Umbilical cord (tissue), 2 donors: ENCODE measurements at places on chromosomes 6 and 20. TPM values are rescaled to one million over a fixed set of nuclear protein-coding genes. Genes with fewer than 3 reads are reported as not detected.

DNA sequence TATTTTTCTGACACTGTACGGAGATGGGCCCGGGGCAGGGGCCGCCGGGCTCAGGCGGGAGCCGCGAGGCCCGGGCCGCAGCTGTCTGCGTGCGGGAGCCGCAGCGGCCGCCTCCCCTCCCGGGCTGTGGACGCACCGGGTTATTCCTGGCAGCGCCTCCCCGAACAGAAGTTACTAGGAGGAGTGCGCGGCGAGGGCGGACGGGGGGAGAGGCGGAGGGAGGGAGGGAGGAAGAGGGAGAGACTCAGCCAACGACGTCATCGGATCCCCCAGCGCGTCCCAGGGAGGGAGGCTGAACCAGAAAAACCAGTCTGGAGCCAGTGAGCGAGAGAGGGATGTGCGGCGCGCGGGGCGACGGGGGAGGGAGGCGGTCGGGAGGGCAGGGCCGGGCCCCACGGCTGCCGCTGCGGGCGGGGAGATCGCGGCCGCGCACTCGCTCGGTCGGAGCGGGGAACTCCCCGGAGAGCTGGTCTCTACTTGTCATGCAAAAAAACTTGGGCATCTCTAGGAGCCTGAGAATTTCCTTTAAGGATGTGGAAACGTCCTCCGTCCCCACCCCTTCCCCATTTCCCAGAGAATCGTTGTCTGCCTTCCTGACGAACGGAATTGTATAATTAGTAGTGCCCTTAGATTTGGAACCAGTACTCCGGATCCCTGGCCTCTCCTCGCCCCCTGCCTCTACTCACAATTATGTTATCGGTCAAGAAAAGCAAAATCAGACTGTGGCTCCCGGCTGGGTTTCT lies 1.4 kb upstream of the HIVEP2 start:
- DNase-seq: peak; percentile 97

Gene CDC25B
- 6.7 TPM for total RNA-seq

Gene AHCY
- 39.2 TPM for total RNA-seq

DNA sequence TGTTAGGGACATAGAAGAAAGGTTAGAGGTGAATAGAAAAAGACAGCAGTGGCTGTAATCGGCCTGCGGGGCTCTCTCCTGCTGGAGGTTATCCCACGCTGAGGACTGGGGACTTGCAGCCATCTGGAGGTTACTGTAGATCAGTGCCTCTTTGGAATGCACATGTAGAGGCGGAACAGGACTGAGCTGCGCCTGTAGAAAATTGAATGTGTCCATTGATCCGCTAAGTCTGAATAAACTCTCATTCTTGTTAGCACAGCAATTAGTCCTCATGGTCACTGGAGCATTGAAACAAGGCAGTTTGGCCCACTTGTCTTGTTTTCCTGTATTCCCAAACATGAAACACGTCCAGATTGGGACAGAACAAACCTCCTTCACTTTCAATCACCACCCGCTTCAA lies 46.3 kb upstream of the F13A1 start:
- DNase-seq: no peak

DNA sequence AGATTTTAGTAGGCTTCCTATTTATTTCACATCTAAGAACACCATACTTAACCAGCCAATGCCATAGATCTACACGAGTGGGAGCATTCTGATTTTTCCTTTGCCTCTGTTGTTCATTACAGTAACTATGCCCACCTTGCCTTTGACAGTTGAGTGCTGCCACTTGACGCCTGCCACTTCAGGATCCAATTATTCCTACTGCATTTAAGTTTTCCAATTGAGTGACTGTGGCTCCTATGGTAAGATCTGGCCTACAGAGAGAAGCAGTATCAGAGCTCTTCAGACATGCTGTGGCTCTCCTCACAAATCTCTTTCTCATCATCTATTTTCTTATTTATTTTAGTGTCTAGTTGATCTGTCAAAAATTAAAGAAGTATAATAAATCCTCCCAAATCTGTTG lies 403.0 kb upstream of the SPTLC3 start:
- DNase-seq: no peak

DNA sequence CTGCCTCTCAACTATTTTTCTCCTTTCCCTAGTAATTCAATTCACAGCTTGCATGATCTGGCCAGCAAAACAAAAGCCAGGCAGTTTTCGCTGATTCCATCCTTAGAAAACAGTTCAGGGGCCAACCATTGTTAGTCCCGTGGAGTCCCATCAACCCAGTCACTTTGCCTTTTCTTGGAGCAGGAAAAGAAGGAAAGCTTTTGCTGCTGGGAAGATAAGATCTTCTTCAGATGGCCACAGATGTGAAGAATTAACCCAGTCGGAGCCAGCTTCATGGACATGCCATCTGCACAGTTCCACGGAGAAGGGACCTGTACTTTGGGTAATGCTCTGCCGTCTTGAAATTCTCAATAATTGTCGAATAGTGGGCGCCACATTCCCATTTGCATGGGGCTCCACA lies 76.9 kb upstream of the TSHZ2 start:
- DNase-seq: peak; percentile 2

Gene HLA-DRB1
- 25.5 TPM for total RNA-seq

Gene SIM1
- total RNA-seq: 6.5 TPM

- DNase-seq: no peak
Observed at GRCh38 chr6:40517654-40518053, 69.5 kb downstream of the LRFN2 start.

DNA sequence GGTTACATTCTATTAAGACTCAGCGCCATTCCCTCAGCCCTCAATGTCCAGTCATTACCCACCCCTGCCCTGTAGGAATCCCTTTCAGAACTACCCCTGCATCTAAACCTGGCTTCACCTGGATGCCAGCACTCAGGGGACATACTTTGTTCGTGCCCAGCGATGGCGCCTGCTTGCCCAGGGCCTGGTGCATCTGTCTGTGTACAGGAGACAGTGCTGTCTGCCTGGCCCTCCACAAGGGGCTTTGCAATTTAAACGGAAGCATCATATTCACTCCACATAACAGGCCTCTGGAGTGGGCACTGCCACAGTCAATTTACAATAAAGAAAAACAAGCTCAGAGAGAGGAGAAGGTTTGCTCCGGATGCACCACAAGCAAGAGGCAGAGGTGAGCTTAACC lies 4.6 kb downstream of the RSPO4 start:
- DNase-seq: no peak

DNA sequence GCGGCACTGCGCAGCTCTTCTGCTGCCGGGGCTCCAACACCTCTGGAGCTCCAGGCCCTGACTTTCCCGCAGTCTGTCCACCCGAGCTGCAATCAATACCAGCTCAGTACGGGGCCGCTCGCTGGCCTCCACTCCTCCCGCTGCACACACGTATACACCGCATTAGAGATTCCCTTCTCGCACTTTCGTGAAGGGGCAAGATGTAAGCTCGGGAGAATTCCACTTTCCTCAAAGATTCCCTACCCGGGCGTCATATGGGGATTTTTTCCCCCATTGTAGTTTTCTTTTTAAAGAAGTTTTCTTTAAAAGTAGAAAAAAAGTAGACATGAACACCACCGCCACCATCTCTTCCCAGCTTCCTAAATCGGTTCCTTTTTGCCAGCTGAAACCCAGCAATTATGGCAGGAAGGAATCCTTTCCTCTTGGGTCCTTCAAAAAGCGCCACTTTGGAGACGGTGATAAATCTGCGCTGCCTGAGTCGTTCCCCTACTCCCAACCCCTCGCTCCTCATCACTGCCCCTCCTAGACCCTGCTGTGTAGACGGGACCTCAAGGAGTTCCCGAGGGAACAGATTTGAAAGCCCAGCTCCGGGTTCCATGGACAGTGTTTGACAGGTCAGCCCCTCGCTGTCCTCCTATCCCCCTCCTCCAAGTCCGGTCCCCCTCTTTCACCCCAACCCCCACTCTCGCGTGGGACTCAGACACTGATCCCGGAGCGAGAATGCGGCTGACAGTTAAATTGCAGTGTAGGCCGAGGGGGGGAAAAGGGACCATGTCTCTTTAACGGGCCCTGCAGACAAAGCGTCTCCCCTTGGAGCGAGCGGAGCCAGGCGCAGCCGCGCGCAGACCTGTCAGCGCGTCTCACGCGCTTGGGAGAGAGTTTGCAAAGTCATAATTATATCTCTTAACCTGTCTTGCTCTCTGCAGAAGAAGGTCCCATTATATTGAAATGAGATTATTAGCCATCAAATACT lies 39.5 kb downstream of the NCR2 start:
- no peak for DNase-seq

Gene TFAP2C
- total RNA-seq: 6.7 TPM

- DNase-seq: no peak
Observed at GRCh38 chr20:11492386-11492785, 425.3 kb upstream of the BTBD3 start.

GRCh38 chr6:106167096-106167814 lies 81.1 kb downstream of the PRDM1 start:
- no peak for DNase-seq

DNA sequence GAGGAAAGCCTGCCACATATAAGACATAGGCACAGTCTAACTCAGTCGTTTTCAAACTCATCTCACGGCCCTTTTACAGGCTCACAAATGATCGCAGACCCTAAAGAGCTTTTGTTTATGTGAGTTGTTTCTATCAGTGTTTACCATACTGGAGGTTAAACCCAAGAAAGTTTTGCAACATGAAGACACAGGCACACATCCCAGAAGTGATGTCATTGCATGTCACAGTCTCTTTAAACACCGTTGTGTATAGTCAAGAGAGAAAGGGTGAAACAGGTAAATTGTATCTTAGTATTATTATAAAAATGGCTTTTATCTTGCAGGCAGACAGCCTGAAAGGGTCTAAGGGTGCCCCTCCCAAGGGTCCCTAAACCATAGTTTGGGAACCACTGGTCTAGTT lies 96.7 kb downstream of the BACH2 start:
- no peak for DNase-seq

Gene DOK5
- 6.7 TPM for total RNA-seq

GRCh38 chr6:65045801-65046200 lies 661.2 kb downstream of the EYS start:
- no peak for DNase-seq

- DNase-seq: no peak
Observed at GRCh38 chr6:82738773-82739172, 326.9 kb downstream of the UBE3D start.

DNA sequence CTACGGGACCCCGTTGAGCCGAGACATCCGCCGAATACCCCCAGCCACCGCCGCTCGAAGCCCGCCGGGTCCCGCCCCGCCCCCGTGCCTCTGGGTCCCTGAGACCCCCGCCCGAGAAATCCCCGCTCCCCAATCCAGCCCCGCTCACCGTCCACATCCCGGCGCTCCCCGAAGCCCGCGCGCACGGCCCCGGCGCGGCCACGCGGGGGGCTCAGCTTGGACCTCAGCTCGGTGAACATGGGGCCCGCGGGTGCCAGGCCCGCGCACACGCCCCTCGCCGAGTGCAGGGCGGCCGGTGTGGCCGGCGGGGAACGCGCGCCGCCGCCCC lies 249 bp downstream of the SAMD10 start:
- no peak for DNase-seq

Gene SLC17A4
- 2.4 TPM for total RNA-seq

DNA sequence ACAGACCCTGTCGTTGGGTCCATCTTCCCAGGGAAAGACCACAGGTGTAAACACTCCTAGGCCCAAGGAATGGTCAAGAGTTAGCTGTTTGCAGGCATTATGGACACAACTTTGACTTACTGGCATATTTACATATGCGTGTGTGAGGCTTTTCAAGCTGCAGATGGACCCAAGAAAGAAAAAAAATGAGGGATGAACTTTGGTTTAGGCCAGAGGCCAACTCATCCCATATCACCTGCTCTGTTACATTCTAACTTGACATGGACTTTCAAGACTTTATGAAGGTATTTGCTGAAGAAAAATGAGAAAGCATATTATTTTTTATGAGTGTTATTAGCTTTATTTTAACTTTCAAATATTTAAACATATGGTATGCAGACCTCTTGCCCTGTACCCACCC lies 6.9 kb downstream of the COL19A1 start:
- no peak for DNase-seq

Gene BMP2
- total RNA-seq: 8.2 TPM

Gene TRIM31
- total RNA-seq: 1.7 TPM

DNA sequence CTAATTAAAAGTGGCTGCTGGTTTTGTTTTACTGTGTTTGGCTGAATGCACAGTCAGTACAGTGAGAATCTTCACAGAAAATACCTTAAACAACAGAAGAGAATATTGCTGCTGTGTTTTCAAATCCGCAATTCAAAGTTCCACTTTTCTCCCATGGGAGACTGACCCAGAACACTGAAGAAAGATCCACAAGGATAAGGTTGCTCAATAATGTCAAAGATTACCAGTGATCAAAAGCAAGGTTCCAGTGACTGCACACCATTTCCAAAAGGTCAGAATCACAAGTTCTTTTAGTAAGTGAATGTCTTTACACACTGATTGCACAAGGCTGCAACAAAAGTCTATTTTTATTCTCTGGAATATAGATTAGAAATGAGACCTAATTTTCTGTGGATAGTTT lies 82.3 kb downstream of the EPHA7 start:
- no peak for DNase-seq

Gene FOXC1
- 6.0 TPM for total RNA-seq

GRCh38 chr6:134683783-134684422 lies 266.0 kb downstream of the ALDH8A1 start:
- DNase-seq: no peak

DNA sequence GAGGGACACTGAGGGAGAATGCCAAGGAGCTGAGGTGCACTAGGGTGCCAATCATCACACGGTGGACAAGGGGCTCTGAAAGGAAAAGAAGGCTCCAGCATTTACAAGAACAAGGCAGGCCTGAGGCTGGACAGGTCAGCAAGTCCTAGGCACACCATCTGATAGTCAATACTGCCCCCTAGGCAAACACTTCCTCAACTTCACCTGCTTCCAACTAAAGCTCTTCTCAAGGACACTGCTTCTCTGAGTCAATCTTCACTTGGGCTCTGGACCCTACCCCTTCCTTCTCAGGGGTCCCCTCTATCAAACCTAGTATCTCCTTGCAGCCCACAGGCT lies 37.7 kb upstream of the SLC4A11 start:
- no peak for DNase-seq

- DNase-seq: no peak
Observed at GRCh38 chr20:60352017-60352416, 393.8 kb downstream of the CDH26 start.

DNA sequence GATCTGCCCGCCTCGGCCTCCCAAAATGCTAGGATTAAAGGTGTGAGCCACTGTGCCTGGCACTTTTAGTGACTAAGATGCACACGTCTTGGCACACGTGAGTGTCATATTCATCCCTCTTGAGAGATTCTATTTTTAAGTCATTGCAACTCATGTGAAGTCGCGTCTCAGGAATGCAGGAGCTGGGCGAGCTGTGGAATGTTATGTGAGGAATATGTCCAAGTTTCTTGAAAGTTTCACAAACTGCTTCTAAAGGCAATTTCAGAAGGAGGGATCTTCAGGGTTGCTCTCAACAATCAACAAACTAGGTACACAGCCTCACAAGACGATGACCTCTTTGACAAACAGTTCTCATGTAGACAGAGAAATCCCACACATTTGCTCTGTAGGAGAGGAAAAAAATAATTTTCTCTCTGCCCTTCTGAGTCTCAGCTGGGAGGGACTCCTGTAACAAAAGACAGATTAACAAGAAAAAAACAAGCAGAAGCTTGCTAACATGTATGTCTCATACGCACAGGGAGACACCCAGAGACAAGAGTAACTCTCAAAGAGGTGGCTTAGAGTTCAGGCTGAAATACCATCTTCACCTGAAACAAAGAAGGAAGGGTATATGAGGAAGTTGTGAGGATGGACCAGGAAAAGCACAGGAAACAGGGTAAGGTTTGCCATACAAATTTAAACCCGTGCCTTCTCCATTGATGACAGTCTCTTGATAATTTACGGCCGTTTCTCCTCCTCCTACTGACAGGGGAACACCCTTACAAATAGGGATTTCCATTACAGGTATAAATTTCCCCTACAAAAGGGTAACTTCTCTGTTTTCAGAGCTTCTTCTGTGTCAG lies 45.3 kb upstream of the FAM50B start:
- DNase-seq: peak; percentile 96

GRCh38 chr6:160004018-160004417 lies 35.1 kb downstream of the IGF2R start:
- DNase-seq: no peak
